Glomerular endothelial cell (primary cell): ENCODE measurements at places on chromosomes 3 and 15. TPM values are rescaled to one million over a fixed set of nuclear protein-coding genes. Genes with fewer than 3 reads are reported as not detected.

DNA sequence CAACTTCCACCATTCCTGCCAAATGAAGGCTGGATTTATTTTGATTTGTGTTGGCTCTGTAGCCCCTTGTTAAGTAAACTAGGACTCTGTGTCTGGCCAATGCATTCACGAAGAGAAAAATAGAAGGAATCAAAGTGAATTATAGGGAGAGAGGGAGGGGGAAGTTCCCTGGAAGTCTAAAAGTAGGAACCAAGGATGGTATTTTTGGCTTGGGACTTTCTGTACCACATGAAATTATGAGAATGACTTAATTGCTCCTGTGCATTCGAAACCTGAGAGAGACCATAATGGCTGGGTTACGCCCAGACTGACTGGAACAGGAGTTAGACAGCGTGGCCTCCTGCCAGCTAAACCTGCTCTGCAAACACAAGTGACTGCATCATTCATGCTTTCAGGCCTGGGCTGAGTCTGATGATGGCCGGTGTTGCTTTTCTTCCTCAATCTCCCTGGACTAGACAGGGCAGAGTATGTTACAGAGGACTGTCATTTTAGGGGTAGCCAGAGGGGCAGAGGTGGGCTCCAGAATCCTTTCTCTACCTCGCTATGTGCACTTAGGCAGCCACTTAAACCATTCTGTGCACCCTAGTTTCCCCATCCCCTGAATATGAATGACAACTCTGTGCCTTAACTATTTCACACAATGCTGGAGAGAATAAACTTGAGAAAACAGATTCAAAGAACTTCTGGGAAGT lies 58.9 kb downstream of the MYO1E start:
- no peak for DNase-seq

DNA sequence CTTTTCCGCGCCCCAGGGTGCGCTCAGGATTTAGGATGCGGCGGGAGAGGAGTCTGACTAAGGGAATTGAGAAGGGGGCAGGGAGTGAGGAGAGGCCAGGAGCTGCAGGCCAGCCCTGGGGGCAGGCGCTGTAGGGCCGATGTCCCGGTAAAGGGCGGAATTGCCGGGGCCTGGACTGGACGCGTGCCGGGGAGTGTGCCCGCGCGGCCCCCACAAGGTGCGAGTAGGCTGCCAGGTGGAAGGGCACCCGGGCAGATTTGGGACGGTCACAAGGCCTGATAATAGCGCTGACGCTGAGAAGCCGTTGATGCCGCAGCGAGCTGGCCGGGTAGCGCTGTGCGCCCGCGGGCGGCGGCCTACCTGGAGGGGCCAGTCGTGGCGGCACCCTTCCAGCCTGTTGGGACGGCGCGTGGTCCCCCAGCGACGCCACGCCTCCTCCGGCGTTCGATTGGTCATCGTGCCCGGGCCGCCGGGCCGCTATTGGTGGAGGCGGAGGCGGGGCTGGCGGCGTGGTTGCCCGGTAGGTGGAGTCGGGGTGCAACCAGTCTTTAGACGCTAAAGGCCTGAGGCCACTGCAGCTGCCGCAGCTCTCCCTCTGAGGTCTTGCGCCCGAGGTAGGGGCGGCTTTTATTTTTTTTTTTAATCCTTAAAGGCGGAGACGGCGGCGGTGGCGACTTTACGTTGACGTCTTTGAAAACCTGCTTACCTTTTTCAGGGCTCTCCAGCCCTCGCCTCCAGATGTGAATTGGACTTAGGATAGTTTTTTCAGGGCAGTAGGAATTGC lies 903 bp downstream of the SLC25A38 start:
- DNase-seq = no peak

- DNase-seq = no peak
These were observed 175.4 kb downstream of the ATP10A start for GRCh38 chr15:25687689-25688088.

Gene LDHAL6B
- not detected in 2 replicates for total RNA-seq

DNA sequence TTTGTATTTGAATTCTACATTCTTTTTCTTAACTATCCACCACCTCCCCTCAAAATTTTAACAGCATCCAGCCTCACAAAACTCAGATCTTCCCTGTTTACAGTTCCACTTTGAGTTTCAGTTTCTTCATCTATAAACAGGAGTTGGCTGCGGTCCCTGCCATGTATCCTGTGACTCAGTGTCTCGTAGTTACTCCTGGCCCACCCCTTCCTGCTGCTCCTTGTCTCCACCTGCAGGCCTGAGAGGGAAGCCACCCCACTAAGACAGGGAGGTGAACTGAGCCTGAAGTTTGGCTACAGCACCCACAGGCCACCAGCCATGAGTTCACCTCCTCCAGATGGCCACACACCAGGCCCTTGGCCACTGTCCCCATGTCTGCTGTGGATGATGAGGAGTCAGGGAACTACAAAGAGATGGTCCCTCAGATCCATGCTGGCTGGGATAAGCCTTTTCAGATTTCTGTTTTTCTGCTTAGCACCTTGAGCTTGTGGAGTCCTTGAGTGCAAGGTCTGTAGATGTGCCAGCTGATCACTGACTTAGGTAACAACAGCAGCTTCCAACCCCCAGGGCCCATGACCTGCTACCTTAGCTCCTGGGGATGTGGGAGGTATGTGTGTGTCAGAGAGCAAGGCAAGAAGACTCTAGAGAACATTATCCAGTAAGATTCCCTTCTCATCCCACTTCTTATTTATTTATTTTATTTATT lies 37.5 kb downstream of the CD86 start:
- no peak for DNase-seq

GRCh38 chr3:112097378-112097777 lies 11.2 kb downstream of the C3orf52 start:
- DNase-seq = peak; percentile 99

DNA sequence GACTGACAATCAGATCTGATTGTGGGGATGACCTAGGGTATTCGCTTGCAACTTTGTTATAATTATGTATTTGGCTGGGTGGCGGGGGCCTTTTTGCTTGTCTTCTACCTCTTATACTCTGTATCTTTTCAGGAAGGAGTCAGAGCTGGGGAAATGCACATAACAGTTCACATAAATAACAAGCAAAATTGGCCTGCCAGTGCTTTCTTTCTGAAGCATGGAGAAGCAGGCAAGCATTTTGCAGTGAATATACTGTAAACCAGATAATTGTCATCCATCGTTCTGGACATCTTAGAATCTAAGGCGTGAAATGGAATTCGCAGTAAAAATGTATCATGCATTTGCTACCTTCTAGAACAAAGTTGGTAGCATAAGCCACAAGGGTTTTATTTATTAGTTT lies 227.6 kb downstream of the CLSTN2 start:
- no peak for DNase-seq

DNA sequence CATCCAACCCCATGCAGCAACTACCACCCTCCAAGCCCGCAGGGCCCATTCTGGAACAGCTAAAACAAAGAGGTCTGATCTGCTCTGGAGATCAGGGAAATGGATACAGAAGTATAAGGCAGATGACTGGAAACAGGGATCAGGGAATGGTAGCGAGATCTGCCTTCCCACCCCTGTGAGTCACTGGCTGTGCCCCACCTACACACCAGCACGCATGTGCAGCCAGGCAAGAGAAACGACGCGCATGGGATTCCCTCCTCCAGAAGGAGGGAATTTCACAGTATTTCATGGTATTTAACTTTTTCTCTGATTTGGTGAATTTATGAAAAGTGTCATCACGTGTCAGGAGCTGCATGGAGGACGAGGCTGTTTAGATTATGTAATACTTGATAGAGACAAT lies 116.7 kb downstream of the ARRDC4 start:
- DNase-seq = no peak

- DNase-seq = no peak
These were observed 16.3 kb downstream of the SLC6A20 start for GRCh38 chr3:45779746-45780735.

DNA sequence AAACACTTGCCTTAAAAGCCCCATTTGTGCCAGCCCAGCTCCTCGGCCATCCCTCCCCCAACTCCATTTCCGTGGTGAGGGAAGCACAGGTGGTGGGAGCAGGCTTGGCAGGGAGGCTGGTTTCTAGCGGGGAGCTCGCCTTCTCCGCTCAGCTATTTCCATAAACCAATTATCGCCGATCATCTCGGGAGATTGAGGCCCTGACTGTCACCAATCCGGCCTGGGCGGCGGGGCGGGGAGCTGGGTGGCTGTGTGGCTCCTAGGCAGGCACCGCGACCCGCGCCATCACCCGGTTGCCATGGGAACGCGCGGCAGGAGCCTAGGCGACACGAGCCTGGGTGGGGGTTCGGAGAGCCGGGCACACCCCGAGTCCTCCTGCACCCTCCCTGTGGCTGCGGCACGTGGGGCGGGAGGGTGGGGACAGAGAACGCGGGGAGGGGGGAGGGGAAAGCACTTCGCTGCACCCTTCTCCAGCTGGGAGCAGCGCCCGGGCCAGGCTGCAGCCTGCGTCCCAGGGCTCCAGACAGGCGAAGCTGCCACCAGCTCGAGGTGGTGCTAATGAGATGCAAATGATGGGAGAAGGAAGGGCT lies 9.3 kb downstream of the CCDC33 start:
- no peak for DNase-seq

GRCh38 chr3:189149203-189149602 lies 22.6 kb upstream of the TPRG1 start:
- DNase-seq = no peak

DNA sequence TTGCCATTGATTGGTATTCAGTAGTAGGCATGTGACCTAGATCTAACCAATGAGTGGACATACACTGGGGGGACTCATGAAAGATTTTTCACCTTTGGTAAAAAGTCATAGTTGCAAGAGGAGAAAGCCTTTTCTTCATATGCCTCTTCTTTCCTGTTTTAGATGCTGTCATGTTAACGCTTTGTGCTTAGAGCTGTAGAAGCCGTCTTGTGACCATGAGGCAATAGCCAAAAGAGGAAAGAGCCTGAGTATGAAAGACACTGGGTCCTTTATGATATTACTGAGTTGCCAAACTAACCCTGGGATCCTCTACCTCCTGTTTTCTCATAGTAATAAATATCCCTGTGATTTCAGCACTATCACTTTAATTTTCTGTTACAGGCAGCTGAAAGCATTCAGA lies 396.0 kb downstream of the FHIT start:
- DNase-seq = no peak

Gene DNAH12
- 0.12 and 0.92 TPM in 2 replicates for total RNA-seq

- DNase-seq = no peak
These were observed 1.5 kb downstream of the MGA start for GRCh38 chr15:41661518-41662225.

GRCh38 chr3:65173841-65174240 lies 486.0 kb upstream of the ADAMTS9 start:
- DNase-seq = no peak

GRCh38 chr15:68666120-68666811 lies 87.5 kb downstream of the CORO2B start:
- no peak for DNase-seq

Gene IL16
- 1.4 and 3.3 TPM in 2 replicates for total RNA-seq

- no peak for DNase-seq
These were observed 283.9 kb downstream of the TAFA4 start for GRCh38 chr3:68648494-68648893.

DNA sequence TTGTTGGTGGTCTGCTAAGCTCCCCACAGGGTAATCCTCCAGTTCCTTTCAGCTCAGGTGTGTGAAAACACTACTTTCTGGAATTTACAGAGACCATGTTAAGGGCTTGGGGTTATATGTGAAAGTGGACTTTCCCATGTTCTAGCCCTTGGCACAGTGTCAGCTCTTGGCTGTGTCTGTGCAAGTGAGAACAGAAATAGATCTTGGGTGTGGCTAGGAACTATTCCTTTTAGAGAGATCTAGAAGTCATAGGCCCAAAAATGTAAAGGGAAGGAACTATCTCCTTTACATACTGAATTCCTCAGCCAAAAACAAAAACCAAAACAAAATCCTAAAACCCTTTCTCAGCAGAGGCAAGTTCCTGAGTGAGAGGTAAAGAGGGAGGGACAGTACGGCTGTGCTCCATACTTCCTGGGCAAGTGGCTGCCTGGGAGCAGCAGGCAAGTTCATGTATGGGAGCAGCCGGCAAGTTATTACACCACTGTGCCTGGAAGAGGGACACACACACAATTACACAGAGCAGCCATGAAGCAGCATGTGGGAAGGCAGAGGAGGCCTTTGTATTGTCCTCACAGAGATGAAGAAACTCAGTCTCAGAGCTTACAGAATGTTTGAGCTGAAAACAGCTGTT lies 19.9 kb upstream of the C3orf62 start:
- no peak for DNase-seq

DNA sequence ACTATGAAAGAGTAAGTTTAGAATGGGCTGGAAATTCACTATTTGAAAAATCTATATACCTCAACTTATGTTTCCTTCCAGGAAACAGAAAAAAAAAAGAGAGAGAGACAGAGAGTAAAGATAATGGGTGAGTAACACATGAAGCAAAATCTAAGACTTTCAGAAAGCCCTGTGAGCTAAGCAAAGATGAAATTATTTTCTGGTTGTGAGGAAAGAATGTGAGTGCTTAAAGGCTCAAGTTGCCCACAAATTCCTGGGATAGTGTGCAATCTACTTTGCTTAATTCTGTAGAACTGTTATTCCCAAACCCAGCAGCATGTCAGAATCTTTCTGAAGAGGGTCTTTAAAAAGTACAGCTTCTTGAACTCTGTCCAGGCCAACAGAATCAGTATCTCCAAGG lies 337.7 kb upstream of the AGTR1 start:
- no peak for DNase-seq

GRCh38 chr3:59304296-59304695 lies 254.5 kb upstream of the CFAP20DC start:
- no peak for DNase-seq

Gene GOLGA8J
- not detected in 2 replicates for total RNA-seq

Gene MRPS11
- total RNA-seq = 28.9 and 54.1 TPM in 2 replicates

- DNase-seq = no peak
These were observed 89.9 kb downstream of the LRTM1 start for GRCh38 chr3:54837964-54838363.

Gene LRRIQ4
- total RNA-seq = not detected in 2 replicates

- DNase-seq = no peak
These were observed 35.3 kb downstream of the ANXA2 start for GRCh38 chr15:60362321-60363086.

Gene PLCB2
- 3.0 and 5.1 TPM in 2 replicates for total RNA-seq

DNA sequence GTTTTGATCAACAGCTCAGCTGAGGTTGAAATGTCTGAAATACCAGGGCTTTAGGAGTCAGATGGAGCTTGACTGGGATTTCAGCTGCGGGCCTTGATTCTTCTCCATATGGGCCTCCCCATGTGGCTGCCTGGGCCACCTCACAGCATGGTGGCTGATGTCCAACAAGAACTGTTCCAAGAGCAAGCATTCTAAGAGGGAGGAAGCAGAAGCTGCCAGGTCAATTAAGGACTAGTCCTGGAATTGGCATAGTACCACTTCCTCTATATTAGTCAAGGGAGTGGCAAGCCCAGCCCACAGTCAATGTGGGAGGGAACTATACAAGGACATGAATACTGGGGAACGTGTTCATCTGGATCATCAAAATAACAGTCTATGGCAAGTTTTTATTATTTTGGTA lies 181.7 kb upstream of the ANKRD28 start:
- no peak for DNase-seq

Gene C3orf85
- not detected in 2 replicates for total RNA-seq

Gene OXTR
- 1.1 and 4.8 TPM in 2 replicates for total RNA-seq

Gene ACP3
- not detected in 2 replicates for total RNA-seq

GRCh38 chr3:186165331-186165730 lies 56.4 kb upstream of the ETV5 start:
- no peak for DNase-seq

Gene STRIT1
- total RNA-seq = not detected in 2 replicates
